ENCODE measurements at places on chromosomes 4 and X.
A peak's percentile ranks its signal among the peaks of the same experiment; 100 is the strongest.

DNA sequence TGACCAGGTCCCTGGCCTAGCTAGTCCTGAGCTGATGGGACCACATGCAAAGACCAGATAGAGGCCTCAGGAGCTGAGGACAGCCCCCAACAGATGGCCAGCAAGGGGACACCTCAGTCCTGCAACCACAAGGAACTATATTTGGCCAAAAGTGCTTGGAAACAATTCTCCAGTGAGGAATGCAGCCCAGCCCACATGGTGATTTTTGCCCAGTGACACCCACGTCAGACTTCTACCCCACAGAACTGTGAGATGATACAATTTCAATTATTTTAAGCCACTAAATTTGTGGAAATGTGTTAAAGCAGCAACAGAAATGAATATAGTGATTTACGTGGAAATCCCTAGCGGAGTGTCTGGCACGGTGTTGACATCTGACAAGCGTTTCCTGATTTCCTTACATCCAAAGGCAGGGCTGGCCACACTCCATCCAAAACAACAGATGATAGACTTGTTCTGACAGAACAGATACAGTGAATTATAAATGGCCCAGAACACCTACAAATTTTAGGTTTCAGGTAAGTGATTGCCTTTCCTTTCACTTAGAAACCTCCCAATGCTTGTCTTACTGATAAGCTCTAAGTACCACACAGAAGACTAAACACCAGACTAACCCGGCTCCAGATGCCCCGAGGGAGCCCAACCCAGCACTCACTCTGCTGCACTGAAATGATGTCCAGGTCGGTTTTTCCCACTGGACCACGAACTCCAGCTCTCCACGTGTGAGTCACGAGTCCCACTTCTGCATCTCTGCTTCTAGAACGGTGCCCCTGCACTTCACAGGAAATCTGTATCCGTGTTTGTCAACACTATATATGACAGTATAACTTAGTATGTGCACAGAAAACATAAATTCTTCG lies 5.8 kb downstream of the AFAP1 start:
- no peak for DNase-seq

GRCh38 chrX:12709047-12709446 lies 82.2 kb upstream of the PRPS2 start:
- DNase-seq: no peak

- peak; percentile 69 for DNase-seq
These were observed 23.8 kb upstream of the ARHGAP10 start for GRCh38 chr4:147707892-147708672.

DNA sequence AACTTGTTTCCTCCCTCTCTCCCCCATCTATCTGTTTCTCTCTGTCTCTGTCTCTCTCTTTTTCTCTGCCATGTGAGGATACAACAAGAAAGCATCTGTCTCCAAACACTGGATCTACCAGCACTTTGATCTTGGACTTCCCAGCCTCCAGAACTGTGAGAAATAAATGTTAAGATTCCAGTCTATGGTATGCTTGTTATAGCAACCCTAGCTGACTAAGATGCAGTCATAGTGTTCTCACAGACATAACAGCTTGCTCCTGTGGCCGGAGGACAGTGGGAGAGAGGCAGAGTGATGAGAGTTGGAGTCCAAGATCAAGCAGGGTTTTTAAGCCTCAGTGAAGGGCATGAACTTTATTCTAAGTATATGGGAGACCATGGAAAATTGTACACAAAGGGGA lies 8.8 kb upstream of the NKX3-2 start:
- DNase-seq: no peak

DNA sequence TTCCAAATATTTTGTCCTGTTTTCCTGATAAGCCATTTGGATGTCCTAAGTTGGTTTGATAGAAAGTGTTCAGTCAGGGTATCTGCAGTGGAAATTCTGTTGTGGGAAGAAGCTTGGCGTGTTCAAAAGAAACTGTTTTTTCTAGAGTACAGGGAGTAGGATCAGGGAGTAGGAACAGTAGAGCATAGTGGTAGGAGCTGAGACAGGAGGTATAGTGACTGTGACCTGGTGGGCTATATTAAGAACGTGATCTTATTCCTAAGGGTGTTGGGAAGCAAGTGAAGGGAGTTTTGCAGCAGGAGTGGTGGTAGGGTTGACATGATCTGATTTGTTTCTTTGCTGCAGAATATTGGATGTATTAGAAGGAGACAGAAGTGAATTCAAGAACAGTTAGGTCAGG lies 348.2 kb downstream of the BMPR1B start:
- DNase-seq: no peak

DNA sequence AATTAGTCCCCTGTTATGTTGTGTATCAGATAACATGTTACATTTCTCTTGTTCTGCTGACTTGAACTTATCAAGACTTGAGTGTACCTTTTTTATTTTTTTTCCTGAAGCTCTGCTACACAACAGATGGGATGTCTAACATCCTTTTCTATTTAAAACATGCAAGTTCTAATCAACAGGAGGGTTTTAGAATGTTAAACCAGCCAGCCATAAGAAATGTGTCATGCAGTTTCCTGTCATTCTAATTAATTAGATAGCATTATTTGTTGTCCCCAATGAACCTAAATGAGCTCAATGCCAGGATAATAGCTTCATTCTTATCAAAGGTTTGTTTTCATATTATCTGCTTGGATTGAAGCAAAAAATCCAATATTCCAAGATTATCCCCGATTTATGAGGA lies 958.2 kb downstream of the PCDH7 start:
- no peak for DNase-seq

DNA sequence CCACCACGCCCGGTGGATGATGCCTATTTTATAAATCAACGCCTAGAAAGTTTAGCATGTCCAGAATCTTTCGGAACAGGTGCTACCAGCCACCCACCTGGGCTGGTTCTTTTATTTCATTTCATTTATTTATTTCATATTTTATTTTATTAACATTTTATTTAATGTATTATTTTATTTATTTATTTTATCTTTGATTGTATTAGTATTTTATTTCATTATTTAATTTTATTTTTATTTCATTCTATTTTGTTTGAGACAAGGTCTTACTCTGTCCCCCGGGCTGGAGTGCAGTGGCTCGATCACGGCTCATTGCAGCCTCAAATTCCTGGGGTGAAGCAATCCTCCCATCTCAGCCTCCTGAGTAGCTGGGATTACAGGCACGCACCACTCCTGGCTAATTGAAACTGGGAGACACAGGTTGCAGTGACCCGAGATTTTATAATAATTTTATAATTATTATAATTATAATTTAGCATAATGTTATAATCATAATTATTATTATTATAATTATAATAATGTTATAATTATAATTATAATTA lies 187.2 kb downstream of the SHOX start:
- DNase-seq: no peak

DNA sequence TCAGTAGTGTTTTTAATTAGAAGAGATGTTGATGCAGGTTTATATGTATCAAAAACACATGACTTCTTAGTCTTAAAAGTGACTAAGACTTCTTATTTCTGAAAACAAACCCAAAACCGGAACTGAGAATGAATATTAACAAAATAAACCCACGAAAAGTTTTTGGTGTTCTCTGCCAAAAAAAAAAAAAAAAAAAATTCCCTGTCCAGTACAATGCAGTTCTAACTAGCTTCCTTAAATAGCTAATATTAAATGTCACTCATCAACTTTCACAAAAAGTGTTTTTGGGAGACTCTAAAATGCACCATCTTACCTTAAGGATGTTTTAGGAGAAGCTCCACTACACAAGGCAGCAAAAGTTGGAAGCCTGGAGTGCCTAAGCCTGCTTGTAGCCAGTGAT lies 2.0 kb downstream of the ANKRD37 start:
- DNase-seq: no peak

GRCh38 chr4:142959173-142959572 lies 113.1 kb upstream of the INPP4B start:
- no peak for DNase-seq

- no peak for DNase-seq
These were observed 39.9 kb downstream of the DCX start for GRCh38 chrX:111372086-111372485.

DNA sequence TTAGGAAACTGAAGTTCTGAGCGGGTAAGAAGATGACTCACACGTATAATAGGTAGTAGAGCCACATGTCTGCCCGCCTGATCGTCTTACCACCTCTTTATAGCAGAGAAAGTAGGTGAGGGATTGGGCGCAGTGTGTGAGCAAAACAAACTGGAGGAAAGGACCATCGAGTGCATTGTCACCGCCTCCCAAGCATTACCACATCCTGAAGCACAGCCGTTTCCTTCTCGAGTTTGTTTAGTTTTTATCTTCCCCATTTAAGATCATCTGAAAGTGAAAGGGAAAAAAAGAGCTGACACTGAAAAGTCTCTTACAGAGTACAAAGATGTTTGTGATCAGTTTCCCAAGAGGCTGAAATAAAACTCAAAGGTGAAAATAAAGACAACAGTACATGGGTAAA lies 14.8 kb downstream of the PDK3 start:
- no peak for DNase-seq

GRCh38 chr4:53703267-53703655 lies 112.0 kb upstream of the LNX1 start:
- no peak for DNase-seq

DNA sequence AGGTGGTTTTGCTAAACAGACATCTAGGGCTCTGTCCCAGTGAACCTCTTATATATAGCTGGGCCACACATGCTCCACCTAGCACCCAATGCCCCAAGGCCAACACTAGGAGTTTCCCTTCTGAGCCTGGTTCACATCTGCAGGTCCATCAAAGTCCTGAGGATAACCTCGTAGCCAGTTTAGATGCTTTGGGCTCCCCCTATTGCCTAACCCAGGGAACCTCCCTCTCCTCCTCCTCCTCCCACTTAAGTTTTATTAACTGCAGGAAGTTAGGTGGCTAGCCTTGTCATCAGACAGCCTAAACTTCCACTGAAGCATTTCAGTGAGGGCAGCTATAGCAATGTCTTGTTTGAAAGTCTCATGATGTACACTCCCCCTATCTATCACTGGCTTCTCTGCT lies 88.0 kb downstream of the GUCY2F start:
- no peak for DNase-seq

DNA sequence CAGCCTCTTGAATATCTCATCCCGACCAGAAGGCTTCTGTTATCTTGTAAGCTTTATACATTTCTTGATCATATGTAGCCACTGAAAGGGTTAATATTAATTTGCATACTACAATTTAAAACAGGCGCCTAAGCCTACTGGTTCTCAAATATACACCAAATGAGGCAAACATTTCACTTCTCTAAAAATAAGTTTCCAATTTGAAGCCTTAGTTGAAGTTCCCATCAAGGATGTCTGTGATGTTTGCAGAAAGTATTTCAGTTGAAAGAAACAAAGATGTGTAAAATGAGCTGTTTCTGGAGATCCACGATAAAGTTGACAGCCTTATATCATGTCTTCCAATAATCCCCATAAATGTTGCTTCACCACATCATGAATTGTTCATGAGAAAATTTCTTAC lies 70.6 kb downstream of the KIT start:
- no peak for DNase-seq

DNA sequence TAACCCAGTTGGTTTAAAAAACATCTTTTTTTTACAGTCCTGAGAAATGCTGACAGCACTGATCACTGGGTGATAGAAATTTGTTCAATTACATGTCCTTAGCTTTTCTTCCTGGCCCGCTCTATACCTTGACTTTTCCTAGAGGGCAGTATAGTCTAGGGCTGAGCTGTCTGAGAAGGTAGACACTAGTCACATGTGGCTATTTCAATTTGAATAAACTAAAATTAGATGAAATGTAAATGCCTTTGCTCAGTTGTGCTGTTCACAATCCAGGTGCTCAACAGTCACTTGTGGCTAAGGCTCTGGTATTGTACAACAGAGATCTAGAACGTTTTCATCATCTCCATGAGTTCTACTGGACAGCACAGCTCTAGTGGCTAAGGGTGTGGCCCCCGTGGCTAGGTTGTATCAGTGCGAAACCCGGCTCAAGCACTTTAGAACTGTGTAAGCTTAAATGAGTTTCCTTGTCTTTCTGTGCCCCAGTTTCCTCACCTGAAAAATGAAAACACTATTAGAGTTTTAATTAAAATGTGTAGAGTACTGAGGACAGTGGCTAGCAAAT lies 111.6 kb upstream of the WDR17 start:
- no peak for DNase-seq
